ENCODE measurements at places on chromosomes 3 and 15. TPM values are rescaled to one million over a fixed set of nuclear protein-coding genes. Genes with fewer than 3 reads are reported as not detected.

- no peak overlapping the region for H3K27ac ChIP-seq
- H3K4me3 ChIP-seq: no peak overlapping the region
- no peaks in the 10 kb centered on the region for H3K27me3 ChIP-seq
Observed at GRCh38 chr3:155763870-155764463, 19.1 kb upstream of the PLCH1 start.

GRCh38 chr15:85625856-85626255 is 168.9 kb downstream of the KLHL25 start:
- DNase-seq: no peak
- peaks cover 41% of the 10 kb centered on the region for H3K4me1 ChIP-seq
- no peaks in the 10 kb centered on the region for H3K27me3 ChIP-seq

- no peaks in the 10 kb centered on the region for H3K27me3 ChIP-seq
- DNase-seq: no peak
- H3K27ac ChIP-seq: peak overlapping the region; percentile 0
- peaks cover 4% of the 10 kb centered on the region for H3K4me1 ChIP-seq
- H3K4me3 ChIP-seq: no peak overlapping the region
Observed at GRCh38 chr3:167973901-167974300, 121.8 kb downstream of the GOLIM4 start.

DNA sequence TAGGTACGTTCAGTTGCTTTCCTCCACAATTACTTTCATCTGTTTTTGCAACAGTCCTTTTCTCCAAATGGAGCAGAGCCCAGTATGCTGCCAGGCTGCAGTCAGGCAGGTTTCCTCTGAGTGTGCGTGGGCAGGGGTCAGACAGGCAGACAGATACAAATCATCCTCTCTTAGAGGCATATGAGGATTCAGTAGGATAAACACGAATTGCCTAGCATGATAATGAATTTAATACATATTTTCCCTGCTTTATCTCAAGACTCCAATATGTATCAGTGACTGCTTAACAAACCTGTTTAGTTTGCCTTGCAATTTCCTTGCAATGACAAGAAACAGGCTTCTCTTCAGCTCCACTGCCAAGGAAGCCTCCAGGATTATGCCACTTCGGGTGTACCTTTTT is 140.7 kb upstream of the NR2E3 start:
- no peak for DNase-seq
- no peaks in the 10 kb centered on the region for H3K4me1 ChIP-seq
- H3K27me3 ChIP-seq: peaks cover 15% of the 10 kb centered on the region
- no peaks in the 10 kb centered on the region for H3K36me3 ChIP-seq

GRCh38 chr3:149042789-149043386 is 43.4 kb downstream of the HLTF start:
- H3K27me3 ChIP-seq: no peaks in the 10 kb centered on the region
- no peak overlapping the region for H3K27ac ChIP-seq
- H3K36me3 ChIP-seq: peaks cover 9% of the 10 kb centered on the region
- H3K4me3 ChIP-seq: no peak overlapping the region

DNA sequence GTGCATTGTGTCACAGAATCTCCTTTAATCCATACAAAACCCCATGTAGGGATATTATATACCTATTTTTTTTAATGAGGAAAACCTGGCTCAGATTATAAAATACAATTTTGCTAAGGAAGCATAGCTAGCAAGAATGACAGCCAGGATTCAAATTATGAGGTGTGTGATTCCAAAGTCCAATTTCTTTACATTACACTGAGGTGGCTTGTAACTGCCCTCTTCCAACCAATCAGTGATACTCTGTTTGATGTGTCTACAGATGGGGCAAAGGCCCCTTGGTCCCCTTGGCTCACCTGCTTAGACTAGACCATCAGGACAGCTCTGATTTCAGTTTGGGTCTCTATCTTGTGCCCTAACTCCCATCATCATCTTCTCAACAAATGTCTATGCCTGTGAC is 120.3 kb upstream of the ADAMTS9 start:
- no peak overlapping the region for H3K4me3 ChIP-seq
- H3K4me1 ChIP-seq: peaks cover 15% of the 10 kb centered on the region
- DNase-seq: no peak

DNA sequence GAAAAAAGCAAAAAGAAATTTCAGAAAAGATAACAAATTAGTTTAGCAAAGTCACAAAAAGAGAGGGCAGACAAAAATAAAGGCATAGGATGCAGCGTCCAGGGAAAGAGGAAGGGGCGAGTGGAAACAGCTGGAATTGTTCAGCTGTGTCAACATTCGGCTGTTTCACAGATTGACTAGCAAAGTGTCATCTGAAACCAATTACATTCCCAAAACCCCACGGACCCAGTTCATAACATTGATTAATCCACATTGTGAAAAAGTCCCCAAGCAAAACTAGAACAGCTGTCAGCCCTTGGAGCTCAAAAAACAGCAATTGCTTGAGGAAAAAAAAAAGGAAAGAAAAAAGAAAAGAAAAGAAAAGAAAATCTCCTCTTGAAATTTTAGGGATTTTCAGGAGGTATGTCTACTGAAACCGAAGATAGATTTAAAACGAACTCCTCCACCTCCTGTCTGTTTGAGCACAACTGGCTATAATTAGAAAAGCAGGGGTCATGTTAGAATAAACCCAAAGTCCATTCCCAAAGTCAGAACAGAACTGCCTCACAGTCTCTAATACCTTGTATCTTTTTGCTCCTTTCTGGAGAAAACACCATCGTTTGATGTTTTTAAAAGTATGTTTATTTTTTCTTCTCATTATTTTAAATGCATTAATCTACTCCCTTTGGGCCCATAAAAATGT is 159.6 kb downstream of the RORA start:
- H3K4me1 ChIP-seq: peaks cover 9% of the 10 kb centered on the region
- DNase-seq: no peak
- H3K36me3 ChIP-seq: no peaks in the 10 kb centered on the region
- H3K4me3 ChIP-seq: no peak overlapping the region
- H3K27ac ChIP-seq: no peak overlapping the region
- H3K27me3 ChIP-seq: peaks cover 3% of the 10 kb centered on the region

DNA sequence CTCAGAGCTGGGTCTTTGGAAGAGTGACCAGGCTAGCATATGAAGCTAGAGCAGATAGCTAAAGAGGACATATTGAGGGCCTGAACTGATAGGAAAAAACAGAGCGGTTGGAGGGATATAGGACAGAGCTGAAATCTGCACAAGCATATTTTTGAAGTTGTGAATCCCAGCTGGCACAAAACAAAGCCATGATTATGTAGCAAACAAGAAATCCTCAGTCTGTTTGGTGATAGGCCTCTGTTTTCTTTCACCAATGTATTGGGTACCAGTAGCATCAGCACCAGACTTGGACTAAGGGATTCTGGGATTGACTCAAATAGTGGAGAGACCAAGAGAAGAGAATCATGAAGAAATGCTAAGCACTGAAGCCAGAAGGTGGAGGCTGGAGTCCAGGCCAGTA is 151.0 kb downstream of the FAM43A start:
- no peaks in the 10 kb centered on the region for H3K27me3 ChIP-seq
- H3K4me3 ChIP-seq: no peak overlapping the region
- no peaks in the 10 kb centered on the region for H3K4me1 ChIP-seq
- no peaks in the 10 kb centered on the region for H3K36me3 ChIP-seq
- DNase-seq: no peak
- H3K27ac ChIP-seq: no peak overlapping the region

GRCh38 chr3:44128057-44128775 is 113.5 kb upstream of the TOPAZ1 start:
- H3K27ac ChIP-seq: no peak overlapping the region
- no peak for DNase-seq
- peaks cover 5% of the 10 kb centered on the region for H3K4me1 ChIP-seq
- H3K27me3 ChIP-seq: peaks cover 23% of the 10 kb centered on the region

DNA sequence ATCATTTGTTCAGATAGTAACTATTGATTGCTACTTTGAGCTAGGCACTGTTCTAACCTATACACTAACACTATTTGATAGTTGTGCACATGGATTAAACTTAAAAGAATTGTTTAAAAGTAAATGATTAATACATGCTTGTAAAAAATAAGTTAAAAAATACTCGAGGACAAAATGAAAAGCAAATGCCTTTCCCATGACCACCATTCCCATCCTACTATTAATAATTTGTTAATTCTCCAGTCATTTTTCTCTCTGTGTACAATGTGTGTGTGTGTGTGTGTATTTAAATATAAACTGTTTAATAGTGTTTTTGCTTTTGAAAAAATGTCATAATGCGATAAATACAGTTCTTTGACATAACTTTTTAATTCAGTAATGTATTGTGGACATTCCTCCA is 78.7 kb upstream of the KCNMB2 start:
- H3K4me1 ChIP-seq: peaks cover 7% of the 10 kb centered on the region
- DNase-seq: no peak
- H3K27me3 ChIP-seq: no peaks in the 10 kb centered on the region
- no peaks in the 10 kb centered on the region for H3K36me3 ChIP-seq
- no peak overlapping the region for H3K4me3 ChIP-seq

DNA sequence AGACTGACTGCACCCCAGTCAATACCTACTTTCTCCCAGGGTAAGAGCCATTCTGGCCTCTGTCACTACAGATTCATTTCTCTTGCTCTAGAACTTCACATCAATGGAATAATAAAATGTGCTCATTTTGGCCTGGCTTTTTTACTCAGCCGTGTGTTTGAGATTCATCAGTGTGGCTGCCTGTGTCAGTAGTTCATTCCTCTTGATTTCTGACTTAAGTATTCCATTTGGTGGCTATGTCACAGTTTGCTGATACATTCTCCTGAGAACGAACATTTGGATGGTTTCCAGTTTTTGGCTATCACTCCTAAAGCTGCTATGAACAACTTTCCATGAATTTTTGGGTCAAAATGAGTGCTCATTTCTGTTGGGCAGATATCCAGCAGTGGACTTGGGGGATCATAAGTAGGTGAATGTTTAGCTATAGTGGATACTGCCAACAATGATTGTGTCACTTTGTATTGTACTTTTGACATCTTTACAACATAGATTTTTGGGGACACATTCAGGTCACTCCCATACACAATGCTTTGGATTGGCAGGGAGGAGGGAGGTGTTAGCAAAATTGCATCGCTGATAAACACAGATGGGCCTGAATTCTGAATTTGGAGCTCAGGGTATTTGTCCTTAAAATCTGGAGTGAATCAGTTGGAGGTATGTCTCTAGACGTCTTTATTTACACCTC is 19.8 kb upstream of the FAM107A start:
- DNase-seq: no peak
- H3K27ac ChIP-seq: no peak overlapping the region
- no peaks in the 10 kb centered on the region for H3K36me3 ChIP-seq
- H3K27me3 ChIP-seq: peaks cover 3% of the 10 kb centered on the region

GRCh38 chr15:55915876-55916567 is 77.4 kb downstream of the NEDD4 start:
- DNase-seq: no peak
- H3K27me3 ChIP-seq: no peaks in the 10 kb centered on the region
- H3K27ac ChIP-seq: no peak overlapping the region

DNA sequence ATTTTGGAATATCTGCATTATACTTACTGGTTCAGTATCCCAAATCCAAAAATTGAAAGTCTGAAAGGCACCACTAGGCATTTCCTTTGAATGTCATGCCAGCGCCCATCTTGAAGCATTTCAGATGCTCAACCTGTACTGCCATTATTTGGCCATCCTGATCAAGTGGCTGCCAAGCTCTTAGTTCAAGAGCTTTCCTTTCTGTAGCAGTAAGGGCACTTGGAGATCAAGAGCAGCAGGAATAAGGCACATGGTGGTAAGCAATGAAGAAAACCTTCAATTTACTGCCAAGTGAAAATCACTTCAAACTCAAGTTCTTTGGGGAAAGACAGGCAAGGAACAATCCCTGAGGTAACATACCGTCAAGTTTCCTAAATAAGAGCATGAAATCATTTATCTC is 10.0 kb downstream of the RHOA start:
- H3K27ac ChIP-seq: no peak overlapping the region
- H3K27me3 ChIP-seq: no peaks in the 10 kb centered on the region
- no peak for DNase-seq
- peaks cover 25% of the 10 kb centered on the region for H3K4me1 ChIP-seq

DNA sequence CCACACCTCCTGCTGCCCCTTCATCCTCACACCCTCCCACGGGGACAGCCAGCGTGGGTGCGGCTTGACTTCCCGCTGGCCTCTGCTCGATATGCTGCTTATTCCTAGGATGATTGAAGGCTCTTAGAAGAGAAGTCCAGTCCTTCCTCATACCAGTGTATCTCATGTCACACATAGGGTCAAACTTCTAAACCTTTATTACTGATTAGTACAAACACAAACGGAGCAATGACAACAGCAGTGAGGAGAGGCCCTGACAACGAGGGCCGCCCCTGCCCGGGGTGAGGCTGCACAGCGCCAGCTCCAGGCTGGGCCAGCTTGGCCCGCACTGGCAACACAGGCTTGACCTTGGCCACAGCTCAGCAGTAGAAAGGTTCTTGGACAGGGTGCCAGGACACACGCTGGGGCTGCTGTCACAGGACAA is 3.7 kb downstream of the CIB1 start:
- peaks cover 5% of the 10 kb centered on the region for H3K36me3 ChIP-seq
- H3K27me3 ChIP-seq: no peaks in the 10 kb centered on the region
- no peak for DNase-seq
- H3K4me1 ChIP-seq: peaks cover 14% of the 10 kb centered on the region
- peak overlapping the region; percentile 31 for H3K4me3 ChIP-seq

- H3K36me3 ChIP-seq: no peaks in the 10 kb centered on the region
- H3K27ac ChIP-seq: no peak overlapping the region
- no peaks in the 10 kb centered on the region for H3K27me3 ChIP-seq
- H3K4me1 ChIP-seq: peaks cover 7% of the 10 kb centered on the region
- no peak overlapping the region for H3K4me3 ChIP-seq
Observed at GRCh38 chr15:62519900-62520299, 354.8 kb upstream of the C2CD4B start.

GRCh38 chr3:45665101-45665572 is 24.1 kb upstream of the SACM1L start:
- no peaks in the 10 kb centered on the region for H3K27me3 ChIP-seq
- H3K36me3 ChIP-seq: peaks cover 3% of the 10 kb centered on the region
- H3K27ac ChIP-seq: no peak overlapping the region

DNA sequence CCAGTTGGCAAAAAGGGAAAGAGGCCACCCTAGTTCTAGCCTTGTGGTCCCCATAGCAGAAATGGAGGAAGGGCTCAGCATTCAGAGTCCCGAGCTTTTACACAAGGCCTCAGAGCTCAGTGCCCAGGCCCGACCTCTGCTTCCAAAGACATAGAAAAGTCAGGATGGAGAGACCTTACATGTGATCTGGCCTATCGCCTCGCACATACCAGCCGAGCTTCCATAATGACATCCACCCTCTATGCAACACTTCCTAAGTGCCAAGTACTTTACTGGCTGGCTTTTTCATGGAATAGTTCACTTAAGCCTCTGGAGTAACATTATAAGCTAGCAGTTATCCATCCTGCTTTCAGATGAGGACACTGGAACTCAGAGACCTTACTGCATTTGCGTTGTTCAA is 275.9 kb downstream of the FAM43A start:
- no peaks in the 10 kb centered on the region for H3K4me1 ChIP-seq
- H3K36me3 ChIP-seq: no peaks in the 10 kb centered on the region
- no peak for DNase-seq
- no peak overlapping the region for H3K27ac ChIP-seq

GRCh38 chr3:132854856-132855535 is 132.8 kb upstream of the NPHP3 start:
- no peak for DNase-seq
- H3K36me3 ChIP-seq: peaks cover 2% of the 10 kb centered on the region
- H3K27ac ChIP-seq: no peak overlapping the region
- H3K4me3 ChIP-seq: no peak overlapping the region
- no peaks in the 10 kb centered on the region for H3K4me1 ChIP-seq

Gene C3orf52
- total RNA-seq: 22.5 TPM

Gene FOXL2NB
- total RNA-seq: not detected

Gene CXCR6
- total RNA-seq: not detected

Gene GRK7
- not detected for total RNA-seq

Gene GLDN
- total RNA-seq: 1.7 TPM

Gene C3orf22
- total RNA-seq: not detected

Gene CPLX3
- total RNA-seq: not detected

Gene KBTBD13
- total RNA-seq: not detected

Gene DUT
- total RNA-seq: 137 TPM

Gene MESP1
- 1.2 TPM for total RNA-seq

Gene CSTA
- total RNA-seq: not detected

Measured in neural crest cell (in vitro differentiated cells).